ENCODE measurements at places on chromosomes 7 and 10. TPM values are rescaled to one million over a fixed set of nuclear protein-coding genes. Genes with fewer than 3 reads are reported as not detected.

Gene LUC7L2
- 74.7 TPM for polyA plus RNA-seq

Gene CARD11
- polyA plus RNA-seq: 7.4 TPM

Gene KIF20B
- polyA plus RNA-seq: 0.71 TPM

Gene TSPAN15
- polyA plus RNA-seq: 38.4 TPM

Gene KCP
- polyA plus RNA-seq: 0.29 TPM

Data from brain (organoid and tissue), 16 donors.